ENCODE measurements at places on chromosomes 16 and 17.

GRCh38 chr17:49741009-49741691, 22.8 kb downstream of the FAM117A start:
- no peak for DNase-seq

DNA sequence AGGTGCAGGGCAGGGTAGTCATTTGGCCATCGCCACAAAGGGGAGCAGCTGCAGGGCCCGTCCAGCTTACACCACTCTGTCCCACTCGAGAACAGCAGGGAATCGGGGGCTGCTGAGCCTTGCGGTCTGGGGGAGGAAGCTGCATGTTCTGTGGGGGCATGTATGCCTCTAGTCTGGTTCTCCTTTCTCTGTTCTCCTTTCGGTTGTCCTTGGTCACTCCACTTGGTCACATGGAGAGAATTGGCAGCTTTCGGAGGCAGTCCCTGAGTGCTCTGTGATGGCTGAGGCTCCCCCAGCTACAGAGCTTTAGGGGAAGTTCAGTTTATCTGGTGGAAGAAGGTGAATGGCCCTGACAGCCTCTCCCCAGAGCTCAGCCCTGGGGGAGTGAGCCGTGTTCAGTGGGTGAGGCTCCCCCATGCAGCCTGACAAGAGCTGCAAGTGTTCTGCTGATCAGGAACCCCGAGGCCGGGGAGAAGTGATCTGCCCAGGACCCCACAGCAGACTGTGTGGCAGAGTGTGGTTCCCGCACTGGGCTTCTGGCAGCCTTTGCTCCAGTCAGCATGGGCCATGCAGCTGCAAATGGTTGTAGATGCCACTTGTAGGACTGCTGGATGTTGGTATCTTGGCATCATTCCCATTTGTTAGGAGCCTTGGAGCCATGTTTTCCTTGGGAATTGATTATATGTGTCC, 22.3 kb upstream of the SMPD3 start:
- DNase-seq: no peak

DNA sequence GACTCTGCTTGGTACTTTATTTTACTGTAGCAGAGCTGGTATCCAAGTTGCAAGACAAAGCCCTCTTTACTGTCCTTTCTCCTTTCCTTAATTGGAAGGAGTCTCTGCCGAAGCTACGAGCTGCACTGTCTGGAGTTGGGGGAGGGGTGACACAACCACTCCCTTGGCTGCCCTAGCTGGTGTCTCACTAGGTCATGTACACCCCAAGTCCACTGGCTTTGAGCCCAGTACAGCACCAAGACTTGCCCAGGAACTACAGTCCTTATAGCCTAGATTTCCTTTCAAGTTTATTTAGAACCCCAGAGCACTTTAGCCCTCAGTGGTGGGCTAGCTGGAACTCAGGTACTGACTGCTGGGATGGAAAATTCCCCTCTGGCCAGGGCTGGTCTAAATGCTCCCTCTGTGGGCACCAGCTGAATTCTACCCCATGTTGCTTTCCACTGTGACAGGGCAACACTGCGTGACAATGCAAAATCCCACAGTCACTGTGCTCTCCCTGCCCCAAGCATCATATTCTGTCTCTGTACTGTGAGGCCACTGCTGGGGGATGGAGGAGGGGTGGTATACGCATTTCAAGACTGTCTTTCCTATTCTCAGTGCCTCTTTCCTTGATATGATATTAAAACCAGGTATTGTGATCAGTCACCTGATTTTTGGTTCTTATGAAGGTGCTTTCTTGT, 18.4 kb downstream of the EFCAB5 start:
- no peak for DNase-seq

DNA sequence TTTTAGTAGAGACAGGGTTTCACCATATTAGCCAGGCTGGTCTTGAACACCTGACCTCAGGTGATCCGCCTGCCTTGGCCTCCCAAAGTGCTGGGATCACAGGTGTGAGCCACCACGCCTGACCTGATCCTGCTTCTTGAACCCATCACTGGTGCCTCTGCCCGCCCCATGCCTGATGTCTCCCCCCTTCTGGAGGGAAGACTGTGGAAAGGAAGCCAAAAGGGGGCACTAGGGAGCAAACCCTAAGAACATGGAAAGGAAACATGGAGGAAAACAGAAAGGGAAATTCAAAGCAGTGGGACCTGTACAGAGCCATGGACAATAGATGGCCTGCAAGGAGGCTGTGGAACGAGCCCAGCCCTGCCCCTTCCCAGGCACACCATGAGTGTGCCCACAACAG, 31.1 kb upstream of the FASN start:
- no peak for DNase-seq

DNA sequence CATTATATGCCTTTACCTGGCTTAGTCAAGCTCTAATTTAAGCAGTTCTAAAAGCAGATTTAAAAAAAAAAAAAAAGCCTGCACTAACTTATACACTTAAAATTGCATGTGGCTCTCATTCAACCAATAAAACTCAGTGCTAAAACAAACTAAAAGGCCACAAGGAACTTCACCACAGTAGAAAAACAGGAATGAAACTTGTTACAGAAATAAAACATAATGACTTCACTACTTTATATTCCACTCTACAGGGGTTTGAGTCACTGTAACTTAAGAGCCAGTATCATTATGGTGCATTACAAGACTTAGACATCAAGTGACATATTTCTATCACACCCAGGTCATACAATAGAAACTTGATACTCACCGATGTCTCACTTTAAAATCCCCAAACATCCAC, 11.1 kb downstream of the CA10 start:
- no peak for DNase-seq

GRCh38 chr17:50289991-50290702, 15.9 kb downstream of the TMEM92 start:
- no peak for DNase-seq

DNA sequence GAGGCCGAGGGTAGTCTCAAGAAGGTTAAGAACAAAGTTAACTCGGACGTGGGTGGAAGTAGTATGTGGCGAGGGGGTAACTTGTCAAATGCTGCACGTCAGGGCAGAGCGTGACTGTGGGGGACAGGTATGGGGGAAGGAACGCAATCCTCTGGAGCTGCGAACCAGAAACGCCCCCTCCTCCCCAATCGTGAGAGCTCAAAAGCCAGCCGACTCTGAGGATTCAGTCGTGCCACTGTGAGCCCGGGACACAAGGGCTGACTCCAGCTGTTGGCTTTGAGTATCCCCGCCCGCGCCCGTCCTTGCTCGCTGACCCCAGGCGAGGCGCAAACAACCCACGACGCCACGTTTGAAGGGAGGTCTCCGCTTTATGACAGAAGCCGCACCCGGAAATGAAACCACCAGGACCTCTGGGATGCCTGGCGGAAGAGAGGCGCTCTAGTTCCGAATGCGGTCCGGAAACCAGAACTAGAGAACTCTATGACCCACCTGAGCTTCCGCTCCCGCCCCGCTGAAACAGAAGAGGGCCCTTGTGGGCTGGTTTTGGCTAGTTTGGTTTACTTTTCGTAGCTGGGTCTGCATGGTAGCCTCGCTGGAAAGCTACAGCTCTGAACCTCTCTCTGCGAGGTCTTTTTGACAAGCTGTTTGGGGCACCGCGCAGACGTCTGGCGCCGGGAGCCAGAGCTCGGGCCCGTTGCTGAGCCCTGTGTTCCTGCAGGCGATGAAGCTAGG, at the start of gene PEX12:
Gene PEX12 (minus strand): TSS at position 375 of the 732 bp plus-strand sequence. CDS start 550 bp downstream, outside the sequence.
- peak; percentile 83 for DNase-seq

DNA sequence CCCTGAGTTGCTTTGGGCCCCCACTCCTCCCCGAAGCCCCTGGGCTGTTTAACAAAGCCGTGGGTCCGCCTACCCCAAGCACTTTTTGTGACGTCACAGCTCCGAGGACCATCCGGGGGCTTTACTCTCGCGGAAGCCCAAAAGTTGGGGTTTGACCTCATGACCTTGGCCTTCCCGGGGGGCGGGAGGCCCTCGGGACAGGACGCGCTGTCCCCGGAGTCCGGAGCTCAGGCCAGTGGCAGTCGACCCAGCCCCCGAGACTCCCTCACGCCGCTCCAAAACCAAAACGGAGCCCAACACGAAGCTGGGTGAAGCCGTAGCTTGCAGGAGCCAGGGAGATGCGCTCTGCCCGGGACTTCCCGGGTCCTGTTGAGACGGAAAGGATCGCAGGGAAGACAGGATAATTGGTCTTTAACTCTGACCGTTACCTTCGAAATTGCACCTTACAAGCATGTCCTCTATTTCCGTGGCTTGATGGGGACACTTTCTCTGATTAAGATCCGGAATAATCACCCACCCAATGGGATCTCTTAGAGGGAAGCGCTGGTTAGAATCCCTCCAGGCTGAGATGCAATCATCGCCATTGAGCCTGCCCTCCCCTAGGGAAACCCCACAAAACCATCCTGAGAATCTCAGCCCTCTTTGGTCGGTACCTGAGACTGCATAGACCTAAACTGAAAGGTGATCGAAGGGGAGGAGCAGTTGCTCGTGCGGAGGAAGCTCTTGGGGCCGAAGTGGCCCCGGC, 4.9 kb upstream of the SOX9 start:
- DNase-seq: no peak

GRCh38 chr17:77215281-77215680, 74.5 kb downstream of the SEC14L1 start:
- no peak for DNase-seq

GRCh38 chr17:71118039-71118438, 948.7 kb downstream of the KCNJ2 start:
- no peak for DNase-seq

DNA sequence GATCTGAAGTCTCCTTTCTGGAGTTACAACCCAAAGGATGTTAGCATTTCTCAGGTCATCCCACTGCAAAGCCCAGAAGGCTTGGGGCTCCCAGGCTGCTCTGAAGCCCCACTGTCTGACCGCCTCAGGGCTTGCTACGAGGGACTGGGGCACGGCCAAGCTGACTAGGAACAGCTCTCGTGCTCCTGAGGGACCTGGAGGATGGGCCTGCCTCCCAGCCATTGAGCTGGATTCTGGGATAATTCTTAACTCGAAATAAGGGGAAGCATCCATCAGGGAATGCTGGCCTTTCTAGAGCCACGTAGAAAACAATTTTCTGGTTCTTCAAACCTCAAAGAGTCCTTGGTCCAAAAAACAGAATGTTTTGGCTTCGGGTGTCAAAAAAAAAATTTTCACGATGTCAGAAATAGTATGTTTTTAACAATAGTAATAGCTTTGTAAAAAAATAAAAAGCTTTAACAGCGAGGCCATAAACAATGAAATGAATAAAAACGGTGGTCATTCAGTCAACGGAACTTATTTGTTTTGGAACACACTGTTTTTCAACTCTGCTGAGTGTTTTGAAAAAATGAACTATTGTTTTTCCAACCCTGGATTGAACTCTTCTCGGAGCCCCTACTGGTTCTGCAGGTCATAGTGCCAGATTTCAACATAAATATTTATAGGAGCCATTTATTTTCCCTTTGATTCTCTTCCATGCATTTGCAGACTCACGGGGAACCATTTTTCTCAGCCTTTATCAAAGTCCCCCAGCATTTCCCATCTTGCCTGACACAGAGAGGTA, 16.4 kb upstream of the HERPUD1 start:
- DNase-seq: no peak

- no peak for DNase-seq
Measured at GRCh38 chr16:67457611-67458010, 23.3 kb downstream of the ATP6V0D1 start.

DNA sequence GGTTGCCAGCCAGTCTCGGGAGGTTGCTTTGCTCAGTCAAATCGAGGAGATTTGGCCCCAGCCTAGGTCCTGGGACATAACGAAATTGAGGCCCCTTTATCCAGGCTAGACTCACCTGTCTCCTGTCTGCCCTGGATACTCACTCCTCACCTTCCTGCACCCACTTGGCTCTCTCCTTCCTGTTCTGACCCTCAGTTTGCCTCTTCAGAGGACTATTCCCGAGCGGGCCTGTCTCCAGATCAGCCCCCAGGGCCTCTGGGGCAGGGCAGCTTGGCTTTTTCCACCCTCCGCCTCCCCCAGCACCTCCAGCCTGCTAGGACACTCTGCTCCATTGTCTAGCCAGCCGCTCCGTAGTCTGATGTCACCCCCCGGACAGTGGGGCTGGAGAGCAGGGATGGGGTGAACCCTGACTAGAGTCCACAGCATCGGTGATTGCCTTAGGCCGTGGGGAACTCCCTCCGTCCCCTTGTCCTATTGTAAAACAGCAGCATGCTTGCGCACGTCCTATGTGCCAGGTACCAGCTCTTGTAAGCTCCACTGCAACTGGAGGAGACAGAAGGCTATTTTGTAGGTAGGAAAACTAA, 8.8 kb downstream of the WFIKKN2 start:
- DNase-seq: no peak

- DNase-seq: no peak
Measured at GRCh38 chr16:3004319-3004718, 8.4 kb upstream of the CLDN9 start.

DNA sequence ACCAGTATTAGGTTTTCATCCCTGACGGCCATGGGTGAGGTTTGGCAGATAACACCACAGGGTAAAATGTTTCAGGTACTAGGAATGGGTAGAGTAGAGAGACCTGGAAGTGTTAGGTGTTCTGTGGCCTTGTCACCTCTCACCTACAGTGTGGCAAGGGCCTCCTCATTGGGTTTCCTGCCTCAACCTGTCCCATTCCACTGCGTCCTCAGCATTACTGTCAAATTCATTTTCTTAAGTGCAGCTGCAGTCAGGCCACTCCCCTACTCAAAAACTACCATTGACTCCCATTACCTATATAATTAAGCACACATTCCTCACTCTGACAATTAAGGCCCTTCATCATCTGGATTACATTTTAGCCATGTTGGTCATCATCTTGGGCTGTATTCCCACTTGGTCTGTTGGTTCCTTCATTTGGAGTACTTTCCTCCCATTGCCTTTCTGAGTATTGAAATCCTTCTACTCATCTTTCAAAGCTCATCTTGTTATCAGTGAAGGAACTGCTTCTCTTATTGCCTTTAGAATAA, 64.5 kb downstream of the NUP88 start:
- no peak for DNase-seq

DNA sequence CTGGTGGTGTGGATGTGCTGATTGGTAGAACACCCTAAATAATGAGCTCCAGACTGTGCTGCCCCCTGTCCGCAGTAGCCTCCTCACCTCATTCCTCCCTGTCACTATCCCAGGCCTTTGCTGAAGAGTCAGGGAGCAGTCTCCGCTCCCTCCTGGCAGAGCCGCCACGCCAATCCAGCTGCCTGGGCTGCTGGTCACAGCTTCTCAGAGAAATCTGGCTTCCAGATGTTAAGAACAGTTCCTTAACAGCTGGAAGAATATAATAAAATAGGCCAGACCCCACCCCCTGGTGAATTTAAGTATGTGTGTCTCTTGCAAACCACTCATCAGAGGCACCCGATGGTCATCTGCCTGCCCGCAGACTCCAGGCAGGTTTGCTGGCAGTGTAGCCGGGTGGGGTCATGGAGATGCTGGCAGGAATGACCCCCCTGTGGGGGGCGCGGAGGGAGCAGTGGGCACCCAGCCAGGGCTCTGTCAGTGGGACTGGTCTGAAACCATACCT, 161.0 kb downstream of the CCDC182 start:
- no peak for DNase-seq

- no peak for DNase-seq
Measured at GRCh38 chr16:68242085-68242484, 3.1 kb upstream of the PLA2G15 start.

GRCh38 chr17:81388612-81389367, 6.5 kb upstream of the BAHCC1 start:
- no peak for DNase-seq

Data from activated T-helper 1 cell treated with Interleukin-2 at 50 U/mL for 16 hours (primary cell).